Mesothelial cell of epicardium (in vitro differentiated cells): ENCODE measurements at places on chromosomes 3 and 15.

GRCh38 chr15:49495993-49496753, 73.1 kb downstream of the FGF7 start:
- DNase-seq = no peak

- no peak for DNase-seq
Measured at GRCh38 chr3:45464336-45465170, 76.2 kb downstream of the LARS2 start.

DNA sequence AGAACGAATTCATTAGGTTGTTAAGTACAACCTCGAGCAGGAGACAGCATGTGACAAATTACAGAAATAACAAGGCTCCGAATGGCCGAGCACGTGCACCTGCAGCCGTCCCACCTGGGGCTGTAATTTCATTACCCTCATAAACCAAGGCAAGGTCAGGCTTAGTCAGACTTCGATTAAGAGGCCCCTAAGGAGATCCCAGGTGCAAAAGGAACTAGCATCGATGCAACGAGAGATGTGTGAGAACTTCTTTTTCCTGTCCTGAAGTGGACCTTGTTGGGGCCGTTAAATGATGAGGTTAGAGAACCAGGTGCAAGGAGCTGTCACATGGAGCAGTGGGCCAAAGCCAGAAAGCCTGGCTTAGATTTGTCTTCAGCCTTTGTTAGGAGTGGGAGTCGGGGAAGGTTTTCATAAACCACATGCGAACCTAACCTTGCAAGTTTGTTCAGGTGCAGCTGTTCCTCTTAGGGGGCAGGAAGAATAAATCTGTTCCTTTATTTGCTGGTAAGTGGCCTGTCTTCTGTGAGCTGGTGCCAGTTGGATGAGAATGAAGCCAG, 559.9 kb upstream of the MCTP2 start:
- no peak for DNase-seq

DNA sequence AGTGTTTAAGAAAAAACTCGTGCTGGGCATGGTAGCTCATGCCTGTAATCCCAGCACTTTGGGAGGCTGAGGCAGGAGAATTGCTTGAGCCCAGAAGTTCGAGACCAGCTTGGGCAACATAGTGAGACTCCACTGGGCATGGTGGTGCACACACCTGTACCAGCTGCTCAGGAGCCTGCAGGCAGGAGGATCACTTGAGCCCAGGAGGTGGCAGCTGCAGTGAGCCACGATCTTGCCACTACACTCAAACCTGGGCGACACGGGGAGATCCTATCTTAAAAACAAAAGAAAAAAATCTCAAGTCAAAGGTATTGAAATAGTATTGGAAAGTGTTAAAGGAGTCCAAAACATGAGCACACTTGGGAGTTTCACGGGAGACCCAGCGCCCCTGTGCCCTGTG, 14.0 kb downstream of the KLF13 start:
- no peak for DNase-seq

DNA sequence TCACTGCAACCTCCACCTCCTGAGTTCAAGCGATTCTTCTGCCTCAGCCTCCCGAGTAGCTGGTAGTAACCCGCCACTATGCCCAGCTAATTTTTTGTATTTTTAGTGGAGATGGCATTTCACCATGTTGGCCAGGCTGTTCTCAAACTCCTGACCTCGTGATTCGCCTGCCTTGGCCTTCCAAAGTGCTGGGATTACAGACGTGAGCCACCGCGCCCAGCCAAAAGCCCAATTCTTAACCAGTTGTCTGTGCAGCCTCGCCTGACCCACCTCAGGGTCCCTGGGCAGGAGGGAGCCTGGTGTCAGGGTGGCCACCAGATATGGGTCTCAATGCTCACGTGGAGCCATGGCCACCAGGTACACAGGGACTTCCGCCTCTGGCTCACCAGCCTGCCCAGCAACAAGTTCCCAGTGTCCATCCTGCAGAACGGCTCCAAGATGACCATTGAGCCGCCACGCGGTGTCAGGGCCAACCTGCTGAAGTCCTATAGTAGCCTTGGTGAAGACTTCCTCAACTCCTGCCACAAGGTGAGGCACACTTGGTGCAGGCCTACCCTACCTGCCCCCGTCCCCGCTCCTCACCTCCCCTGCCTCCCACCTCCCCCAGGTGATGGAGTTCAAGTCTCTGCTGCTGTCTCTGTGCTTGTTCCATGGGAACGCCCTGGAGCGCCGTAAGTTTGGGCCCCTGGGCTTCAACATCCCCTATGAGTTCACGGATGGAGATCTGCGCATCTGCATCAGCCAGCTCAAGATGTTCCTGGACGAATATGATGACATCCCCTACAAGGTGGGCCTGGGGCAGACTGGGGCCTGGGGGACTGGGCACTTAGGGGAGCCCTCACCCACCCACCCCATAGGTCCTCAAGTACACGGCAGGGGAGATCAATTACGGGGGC, 48.6 kb downstream of the SEMA3G start:
- DNase-seq = no peak

GRCh38 chr15:29821416-29822099, 710 bp downstream of the TJP1 start:
- peak; percentile 85 for DNase-seq

DNA sequence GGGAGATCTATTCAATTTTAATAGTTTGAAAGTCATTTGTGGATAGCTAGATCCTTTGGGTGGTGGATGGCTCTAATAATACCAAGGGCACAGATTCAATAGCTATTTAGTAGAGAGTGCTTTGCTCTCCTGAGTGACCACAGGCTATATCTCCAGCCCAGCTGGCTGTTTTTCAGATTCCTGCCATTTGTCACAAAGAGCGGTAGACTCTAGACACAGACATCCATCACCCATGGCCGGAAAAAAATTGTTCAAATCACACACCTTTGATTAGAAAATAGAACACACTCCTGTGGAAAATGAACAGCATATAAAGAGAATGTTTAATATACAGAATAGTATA, 171.6 kb upstream of the MITF start:
- DNase-seq = no peak

DNA sequence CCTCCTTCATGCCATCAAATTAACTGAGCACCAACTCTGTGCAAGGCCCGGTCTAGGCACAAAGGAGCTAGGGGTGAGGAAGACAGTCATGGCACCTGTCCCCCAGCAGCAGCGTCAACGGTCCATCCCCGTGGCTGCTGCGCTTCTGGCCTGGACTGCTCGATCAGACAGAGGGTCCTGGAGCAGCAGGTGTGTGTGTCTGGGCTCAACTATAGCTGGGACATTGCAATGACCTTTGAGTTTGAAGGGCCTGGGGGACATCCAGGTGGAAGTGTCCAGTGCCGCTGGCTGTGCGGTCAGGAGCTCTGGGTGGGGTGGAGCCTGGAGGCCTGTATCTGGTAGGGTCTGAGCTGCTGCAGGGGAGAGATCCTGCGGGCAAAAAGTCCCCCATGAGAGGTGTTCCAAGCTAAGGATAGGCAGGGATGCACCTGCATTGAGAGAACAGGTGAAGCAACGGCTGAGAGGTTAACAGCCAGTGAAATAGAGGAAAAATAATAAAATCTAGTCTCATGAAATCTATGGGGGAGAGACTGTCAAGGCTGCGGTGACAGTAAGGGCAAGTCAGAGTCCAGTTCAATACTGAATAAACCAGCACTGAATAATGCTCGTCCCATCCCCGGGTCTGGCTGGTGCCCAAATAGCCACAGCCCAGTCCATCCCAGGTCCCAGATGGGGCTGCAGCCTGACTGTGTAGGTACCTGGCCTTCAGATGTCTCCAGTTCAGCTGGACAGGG, 25.4 kb upstream of the SLC41A3 start:
- peak; percentile 31 for DNase-seq

GRCh38 chr3:69925506-69925905, 74.0 kb upstream of the SAMMSON start:
- no peak for DNase-seq

DNA sequence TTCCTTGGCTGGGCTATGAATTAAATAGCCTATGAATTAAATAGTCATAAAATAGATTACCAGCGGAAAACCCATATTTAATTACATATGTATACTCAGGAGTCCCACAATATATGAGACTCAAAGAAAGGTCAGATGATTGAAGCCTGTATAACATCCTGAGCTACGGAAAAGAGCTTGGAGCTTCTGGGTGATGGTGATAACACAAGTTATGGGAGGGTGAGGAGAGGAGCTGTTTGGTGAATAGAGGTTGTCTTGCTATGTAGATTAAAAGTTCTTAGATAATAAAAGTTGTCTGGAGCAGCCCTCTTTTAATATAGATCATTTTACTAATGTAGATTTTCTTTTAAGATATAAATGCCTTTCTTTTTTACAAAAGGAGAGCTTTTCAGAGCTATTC, 1.8 kb downstream of the PML start:
- DNase-seq = no peak

- no peak for DNase-seq
Measured at GRCh38 chr3:123389628-123389918, 59.3 kb downstream of the ADCY5 start.

- no peak for DNase-seq
Measured at GRCh38 chr3:177066068-177066467, 131.2 kb downstream of the TBL1XR1 start.

DNA sequence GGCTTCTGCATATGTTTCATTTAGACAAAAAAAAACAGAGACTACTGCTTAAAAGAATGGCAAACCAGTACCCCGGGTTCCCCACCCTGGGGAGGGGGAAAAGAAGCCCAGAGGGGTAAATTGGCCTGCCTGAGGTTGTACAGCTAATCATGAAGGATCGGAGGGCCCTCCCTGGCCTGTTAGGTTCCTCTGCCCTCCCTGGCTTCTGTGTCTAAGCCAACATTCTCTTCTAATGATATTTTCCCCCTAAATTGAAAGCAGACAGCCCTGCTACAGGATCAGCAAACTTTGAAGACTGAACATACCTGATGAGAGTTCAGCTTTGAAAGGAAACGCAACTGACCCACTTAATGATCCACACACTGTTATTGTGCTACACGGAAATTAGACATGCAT, 2.5 kb downstream of the ARHGAP31 start:
- no peak for DNase-seq

- DNase-seq = no peak
Measured at GRCh38 chr15:95304947-95305400, 1025.5 kb upstream of the NR2F2 start.

DNA sequence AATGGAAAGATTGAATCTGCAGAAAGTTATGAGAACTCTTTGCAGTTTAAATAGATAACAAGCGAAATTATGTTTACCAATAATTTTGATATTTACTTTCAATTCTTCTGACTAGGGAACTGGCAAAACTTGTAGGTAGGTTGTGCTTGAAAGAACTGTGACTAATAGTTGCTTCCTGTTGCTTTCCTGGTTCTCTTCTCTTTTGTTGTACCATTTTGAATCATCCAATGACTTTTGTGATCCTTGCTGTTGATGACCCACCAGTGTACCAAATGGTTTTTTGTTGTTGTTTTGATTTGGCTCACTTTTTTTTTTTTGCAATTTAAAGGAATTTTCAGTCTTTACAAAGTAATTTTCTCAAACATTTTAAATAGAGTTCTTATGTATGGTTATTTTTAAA, 64.9 kb upstream of the DCBLD2 start:
- DNase-seq = no peak

- DNase-seq = no peak
Measured at GRCh38 chr3:40691452-40691861, 166.7 kb downstream of the ZNF621 start.

DNA sequence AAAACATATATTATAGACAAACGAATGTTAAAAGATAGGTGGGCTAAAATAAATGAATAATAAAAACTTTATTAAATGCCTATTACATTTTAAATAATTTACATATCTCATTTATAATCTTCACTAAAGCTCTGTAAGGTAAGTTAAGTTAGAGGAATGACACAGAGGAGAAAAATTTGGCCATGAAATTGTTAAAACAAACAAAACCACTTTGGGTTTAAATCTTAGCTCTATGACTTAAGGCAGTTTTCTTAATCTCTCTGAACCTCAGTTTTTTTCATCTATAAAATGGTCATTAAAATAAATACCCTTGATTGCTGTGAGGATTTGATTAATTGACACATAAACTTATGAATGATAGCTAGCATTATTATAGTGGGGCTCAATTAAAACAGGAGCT, 404.8 kb upstream of the ATP11B start:
- DNase-seq = no peak

- no peak for DNase-seq
Measured at GRCh38 chr3:64539451-64540196, 148.2 kb downstream of the ADAMTS9 start.

DNA sequence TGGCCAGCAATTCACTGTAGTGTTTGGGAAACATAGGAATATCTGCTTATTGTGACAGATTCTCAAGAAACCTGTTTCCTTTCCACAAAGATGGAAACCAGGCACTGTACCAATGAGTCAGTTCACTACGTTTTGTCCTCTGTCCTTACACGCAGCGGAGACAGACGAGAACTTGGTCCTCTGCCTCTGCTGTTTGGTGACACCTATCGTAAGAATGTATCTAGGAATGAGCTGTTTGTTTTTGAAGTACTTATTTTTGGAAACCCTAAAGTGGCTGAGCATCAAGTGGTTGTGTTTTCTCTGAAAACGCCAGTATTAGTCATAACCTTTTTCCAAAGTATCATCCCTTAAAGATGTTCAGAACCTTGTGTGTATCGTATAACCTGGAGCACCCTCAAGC, 93.0 kb downstream of the PGPEP1L start:
- no peak for DNase-seq

- DNase-seq = no peak
Measured at GRCh38 chr3:180352261-180352660, 249.7 kb upstream of the TTC14 start.

GRCh38 chr3:182959474-182960350, 20.6 kb downstream of the DCUN1D1 start:
- DNase-seq = no peak

DNA sequence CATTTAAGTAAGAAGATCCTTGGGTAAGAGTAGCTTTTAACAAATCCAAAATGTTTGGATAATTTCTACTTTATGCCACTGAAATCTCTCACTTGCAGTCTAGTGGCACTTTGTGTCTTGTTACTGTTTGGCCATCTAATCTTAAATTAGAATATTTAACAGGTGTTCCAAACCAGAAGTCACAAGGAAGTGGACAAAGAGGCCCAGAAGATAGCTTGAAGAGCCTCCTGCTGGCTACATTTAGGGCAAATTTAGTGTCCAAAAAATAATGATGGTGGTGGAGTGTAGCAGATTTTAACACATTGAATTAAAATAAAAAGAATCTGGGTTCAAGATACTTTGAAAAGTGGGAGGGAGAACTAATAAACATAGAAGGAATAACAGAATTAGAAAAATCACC, 172.2 kb downstream of the GHSR start:
- DNase-seq = no peak

GRCh38 chr3:69442771-69443311, 57.0 kb upstream of the FRMD4B start:
- DNase-seq = no peak

- DNase-seq = no peak
Measured at GRCh38 chr15:33915571-33916407, 52.5 kb upstream of the CHRM5 start.
